Keratinocyte (primary cell): ENCODE measurements at places on chromosomes 11 and 22. TPM values are rescaled to one million over a fixed set of nuclear protein-coding genes. Genes with fewer than 3 reads are reported as not detected.

ISX gene
- not detected in 3 replicates for polyA plus RNA-seq

INPP5J gene
- polyA plus RNA-seq = 0.14 to 0.26 TPM (median 0.22 TPM) in 3 replicates

LDHAL6A gene
- polyA plus RNA-seq = not detected in 3 replicates

MS4A4A gene
- not detected in 3 replicates for polyA plus RNA-seq

- no peak overlapping the region for H3K4me3 ChIP-seq
- no peaks in the 10 kb centered on the region for H3K36me3 ChIP-seq
- DNase-seq = no peak
Observed at GRCh38 chr11:47932544-47932943, 47.8 kb upstream of the PTPRJ start.

- peak overlapping the region; percentile 85 for H3K4me3 ChIP-seq
- peaks cover 14% of the 10 kb centered on the region for H3K4me1 ChIP-seq
- peak overlapping the region; percentile 77 for H3K27ac ChIP-seq
- no peaks in the 10 kb centered on the region for H3K36me3 ChIP-seq
Observed at GRCh38 chr11:63937713-63938478, 906 bp upstream of the NAA40 start.

- no peak overlapping the region for H3K27ac ChIP-seq
- no peaks in the 10 kb centered on the region for H3K36me3 ChIP-seq
- H3K4me3 ChIP-seq = no peak overlapping the region
Observed at GRCh38 chr11:57936050-57936418, 87.6 kb upstream of the OR9Q1 start.

DNA sequence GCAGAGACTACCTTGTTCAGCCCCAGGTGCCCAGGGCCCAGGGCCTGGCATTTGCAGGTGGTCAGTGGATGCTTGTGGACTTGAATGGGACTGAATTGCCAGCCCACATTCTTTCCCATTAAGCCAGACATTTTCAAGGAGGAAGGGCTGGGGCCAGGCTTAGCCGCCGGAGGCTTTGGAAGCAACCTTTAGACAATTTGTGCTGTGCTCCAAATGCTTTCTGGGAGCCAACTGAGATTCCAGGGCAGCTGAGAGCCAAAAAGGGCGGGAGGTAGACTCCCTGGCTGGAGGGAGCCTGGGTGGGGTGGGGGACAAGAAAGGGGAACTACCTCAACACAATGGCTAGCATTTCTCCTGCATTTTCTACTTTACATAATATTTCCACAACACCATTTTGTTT is 54.8 kb upstream of the TIMP3 start:
- H3K27me3 ChIP-seq = no peaks in the 10 kb centered on the region
- H3K36me3 ChIP-seq = no peaks in the 10 kb centered on the region
- H3K27ac ChIP-seq = no peak overlapping the region

DNA sequence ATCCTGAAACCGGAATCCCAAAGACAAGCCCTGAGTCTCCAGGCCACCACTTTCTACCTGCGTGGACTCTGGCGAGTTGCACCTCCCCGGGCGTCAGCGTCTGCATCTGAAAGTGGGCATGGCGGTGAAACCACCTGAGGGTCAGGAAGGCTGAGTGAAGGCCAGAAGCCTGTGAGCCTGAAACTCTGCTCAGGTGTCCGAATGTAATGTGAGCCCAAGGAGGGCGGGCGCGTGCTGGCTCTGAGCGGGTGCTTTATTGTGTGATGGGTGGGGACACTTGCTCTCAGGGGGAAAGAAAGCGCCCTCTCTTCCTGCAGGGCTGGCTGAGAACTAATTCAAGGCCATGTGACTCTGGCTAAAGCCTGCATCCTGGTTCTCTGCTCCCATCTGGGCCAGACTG is 135.6 kb downstream of the ST3GAL4 start:
- no peak overlapping the region for H3K4me3 ChIP-seq
- H3K4me1 ChIP-seq = no peaks in the 10 kb centered on the region
- H3K27me3 ChIP-seq = no peaks in the 10 kb centered on the region
- H3K27ac ChIP-seq = no peak overlapping the region
- DNase-seq = no peak

DNA sequence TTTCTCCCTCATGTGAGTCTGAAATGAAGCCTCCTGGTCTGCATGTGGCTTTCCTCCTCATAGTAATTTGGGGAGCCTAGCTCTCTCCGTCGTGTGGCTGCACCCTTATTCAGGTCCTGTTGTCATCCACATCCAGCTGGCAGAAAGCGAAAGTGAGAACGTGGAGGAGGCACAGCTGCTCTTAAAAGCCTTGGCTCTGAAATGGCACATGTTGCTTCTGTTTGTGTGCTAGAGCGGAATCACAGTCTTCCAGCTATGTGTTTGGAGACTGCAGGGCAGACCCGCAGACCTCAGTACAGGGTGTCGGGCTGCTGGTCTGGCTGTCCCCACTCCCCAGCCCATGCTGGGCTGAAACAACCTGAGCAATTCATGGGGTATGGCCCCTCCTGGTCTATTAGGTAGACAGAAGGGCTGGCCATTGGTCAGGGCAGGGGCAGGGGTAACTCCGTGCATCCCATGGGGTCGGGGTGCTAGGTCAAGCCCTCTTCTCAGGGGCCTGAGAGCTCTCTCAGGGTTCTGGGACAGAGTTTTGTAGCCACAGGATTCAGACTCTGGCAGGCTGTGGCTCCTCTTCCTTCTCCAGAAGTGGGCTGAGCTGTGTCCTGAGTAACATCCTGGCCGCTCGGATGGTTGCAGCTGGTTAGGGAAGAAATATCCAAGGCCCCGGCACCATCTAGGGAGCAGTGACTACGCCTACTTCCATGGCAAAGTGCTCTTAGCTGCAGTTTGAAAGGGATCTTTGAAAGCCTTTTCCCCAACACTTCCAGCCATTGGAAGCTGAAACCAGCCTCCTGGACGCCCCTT is 50.6 kb downstream of the C11orf96 start:
- no peaks in the 10 kb centered on the region for H3K36me3 ChIP-seq
- no peak for DNase-seq
- no peak overlapping the region for H3K27ac ChIP-seq
- peaks cover 27% of the 10 kb centered on the region for H3K27me3 ChIP-seq
- no peaks in the 10 kb centered on the region for H3K4me1 ChIP-seq
